ENCODE measurements at places on chromosomes 12 and 14.

DNA sequence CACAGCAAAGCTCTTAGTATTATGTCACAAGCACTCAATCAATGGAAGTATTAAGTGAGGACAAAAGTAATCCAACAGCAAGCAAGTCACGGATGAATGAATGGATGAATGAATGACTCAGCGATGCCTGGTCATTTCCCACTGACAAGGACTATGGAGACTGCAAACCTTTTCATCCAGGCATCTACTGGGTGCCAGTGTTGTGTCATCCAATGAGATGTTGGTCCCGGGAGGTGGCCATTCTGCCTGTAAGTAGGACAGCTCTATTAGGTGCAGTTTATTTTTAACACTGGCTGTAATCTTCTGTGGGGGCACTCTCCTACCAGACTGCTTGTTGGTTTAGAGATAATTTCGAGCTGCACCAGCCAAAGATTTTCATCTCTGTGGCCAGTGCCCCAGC is 39.4 kb downstream of the STAB2 start:
- DNase-seq, result peak; percentile 37

DNA sequence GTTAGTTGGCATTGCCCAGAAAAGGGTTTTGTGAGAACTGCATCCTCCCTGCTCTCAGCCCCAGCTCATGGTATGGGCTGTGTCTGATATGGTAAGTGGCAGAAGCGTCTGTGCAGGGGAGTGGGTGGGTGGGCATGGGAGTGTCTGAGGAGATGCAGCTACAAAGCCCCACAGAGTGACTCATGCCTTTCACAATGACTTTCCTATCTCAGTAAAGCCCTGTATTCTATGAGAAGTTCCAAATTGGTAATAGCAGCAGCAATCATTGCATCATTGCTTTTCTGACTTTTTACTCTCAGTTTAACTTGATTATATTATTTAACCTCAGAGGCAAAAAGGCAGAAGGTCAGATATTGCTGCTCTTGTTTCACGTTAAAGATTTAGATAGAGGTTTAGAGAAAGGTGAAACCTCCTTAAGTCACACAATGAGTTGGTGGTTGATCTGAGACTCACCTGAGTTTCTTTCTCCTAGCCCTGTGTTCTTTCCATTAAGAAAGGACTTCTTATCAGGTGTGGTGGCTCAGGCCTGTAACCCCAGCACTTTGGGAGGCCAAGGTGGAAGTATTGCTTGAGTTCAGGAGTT is 171.7 kb downstream of the SLC5A8 start:
- peak; percentile 90 for DNase-seq

- DNase-seq, result peak; percentile 93
These were observed 224.6 kb upstream of the CRY1 start for GRCh38 chr12:107317751-107318555.

DNA sequence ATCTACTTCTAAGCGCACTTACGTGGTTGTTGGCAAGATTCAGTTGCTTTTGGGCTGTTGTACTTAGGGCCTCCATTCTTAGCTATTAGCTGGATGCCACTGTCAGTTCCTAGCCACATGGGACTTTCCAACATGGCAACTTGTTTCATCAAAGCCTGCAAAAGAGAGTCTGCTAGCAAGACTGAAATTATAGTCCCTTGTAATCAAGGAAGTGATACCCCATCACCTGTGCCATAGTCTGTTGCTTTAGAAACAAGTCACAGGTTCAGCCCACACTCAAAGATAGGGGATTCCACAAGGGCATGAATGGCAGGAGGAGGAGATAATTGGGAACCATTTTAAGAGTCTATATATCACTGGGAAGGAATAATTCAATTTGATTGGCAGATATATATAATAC is 27.1 kb upstream of the SLC17A8 start:
- DNase-seq, result no peak

GRCh38 chr12:111636209-111636945 is 37.3 kb upstream of the ATXN2 start:
- no peak for DNase-seq

GRCh38 chr12:5187136-5187535 is 143.5 kb downstream of the KCNA5 start:
- no peak for DNase-seq

DNA sequence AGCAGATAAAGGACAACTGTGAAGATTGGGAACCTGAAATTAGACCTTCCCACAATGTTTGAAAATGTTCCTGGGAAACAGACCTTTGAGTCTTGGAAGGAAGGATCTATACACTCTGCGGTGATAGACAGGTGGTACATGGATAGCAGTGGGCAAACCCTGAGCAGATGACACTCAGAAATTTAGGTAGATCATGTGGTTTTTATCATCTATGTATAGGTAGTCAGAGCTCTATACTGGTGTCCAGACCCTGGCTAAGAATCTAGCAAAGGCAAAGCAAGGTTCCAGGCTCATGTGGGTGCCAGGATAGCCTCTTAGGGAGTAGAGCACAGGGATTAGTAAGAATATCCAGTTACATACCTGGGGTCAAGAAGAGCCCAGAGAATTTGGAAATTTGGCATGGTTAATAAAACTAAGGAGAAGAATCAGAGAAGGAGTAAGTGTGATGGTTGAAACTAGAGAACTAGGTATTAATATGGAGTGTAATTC is 331.2 kb upstream of the FBXO33 start:
- DNase-seq, result no peak

GRCh38 chr12:116709768-116710167 is 28.1 kb downstream of the SPRING1 start:
- no peak for DNase-seq

- DNase-seq, result no peak
These were observed 36.7 kb downstream of the PRICKLE1 start for GRCh38 chr12:42552822-42553221.

DNA sequence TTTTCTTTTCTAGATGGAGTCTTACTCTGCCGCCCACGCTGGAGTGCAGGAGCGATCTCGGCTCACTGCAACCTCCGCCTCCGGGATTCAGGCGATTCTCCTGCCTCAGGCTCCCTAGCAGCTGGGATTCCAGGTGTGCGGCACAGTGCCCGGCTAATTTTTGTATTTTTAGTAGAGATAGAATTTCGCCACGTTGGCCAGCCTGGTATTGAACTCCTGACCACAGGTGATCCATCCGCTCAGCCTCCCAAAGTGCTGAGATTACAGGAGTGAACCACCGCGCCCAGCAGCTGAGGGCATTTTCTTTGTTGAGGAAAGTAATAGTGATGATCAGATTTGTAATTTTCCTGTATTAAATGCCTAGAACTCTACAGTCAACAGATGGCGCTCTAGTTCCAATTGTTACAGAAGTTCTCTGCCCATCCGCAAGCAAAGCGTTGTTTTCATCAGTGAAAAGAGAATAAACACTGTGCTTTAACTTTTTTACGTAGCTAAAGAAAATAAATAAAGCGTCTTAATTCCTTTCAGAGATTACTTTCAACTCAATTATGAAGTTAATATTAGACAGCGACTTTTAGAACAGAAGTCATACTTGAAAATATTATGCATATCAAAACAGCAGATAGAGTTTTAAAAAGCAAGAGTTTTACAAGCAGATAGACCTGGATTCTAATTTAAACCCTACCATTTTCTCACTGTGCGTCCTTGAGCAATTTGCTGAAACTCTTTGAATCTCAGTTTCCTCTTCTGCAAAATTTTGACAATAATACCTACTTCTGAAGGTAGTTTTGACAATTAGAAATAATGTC is 335.1 kb downstream of the DUSP6 start:
- peak; percentile 79 for DNase-seq

- DNase-seq, result no peak
These were observed 47.3 kb downstream of the KDM2B start for GRCh38 chr12:121533394-121534090.

GRCh38 chr14:56798447-56799342 is 11.6 kb downstream of the OTX2 start:
- DNase-seq, result no peak

GRCh38 chr12:90576707-90577106 is 378.3 kb downstream of the CCER1 start:
- no peak for DNase-seq

DNA sequence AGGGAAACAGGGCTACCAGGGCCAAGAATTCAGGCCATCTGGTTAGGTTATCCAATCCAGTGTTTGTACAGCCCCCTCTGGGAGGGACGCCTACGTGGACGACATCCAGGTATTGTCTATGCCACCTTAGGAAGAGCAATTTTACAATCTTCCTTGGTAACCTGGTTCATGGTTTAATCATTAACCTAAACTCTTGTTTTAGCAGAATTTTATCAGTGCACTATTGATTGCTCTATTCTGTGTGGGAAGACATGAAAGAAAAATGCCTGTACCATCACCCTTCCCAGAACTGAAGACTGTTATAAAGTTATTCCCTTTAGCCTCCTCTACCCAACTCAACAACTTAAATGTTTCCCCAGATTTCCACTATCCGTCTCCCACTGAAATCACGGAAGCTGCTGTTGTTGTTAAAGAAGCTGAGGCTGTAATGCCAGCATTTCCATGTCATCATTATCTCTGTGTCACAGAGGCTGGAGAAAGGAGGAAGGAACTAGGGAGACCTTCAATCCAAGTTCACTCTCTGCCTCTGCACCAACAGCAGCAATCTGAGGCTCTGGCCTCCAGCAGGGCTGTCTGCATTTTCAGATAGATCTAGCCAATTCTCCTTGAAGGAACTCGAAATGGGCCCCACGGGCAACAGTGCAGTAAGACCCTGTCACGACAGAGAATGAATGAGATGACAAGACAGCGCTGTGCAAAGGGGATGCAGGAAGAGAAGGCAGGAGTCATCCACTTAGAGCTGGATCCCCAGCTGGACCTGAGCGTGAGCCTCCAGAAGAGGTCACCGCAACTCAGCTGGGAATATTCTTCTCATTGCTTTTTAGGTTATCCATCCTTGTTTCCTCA is 183.4 kb upstream of the GZMB start:
- DNase-seq, result no peak

DNA sequence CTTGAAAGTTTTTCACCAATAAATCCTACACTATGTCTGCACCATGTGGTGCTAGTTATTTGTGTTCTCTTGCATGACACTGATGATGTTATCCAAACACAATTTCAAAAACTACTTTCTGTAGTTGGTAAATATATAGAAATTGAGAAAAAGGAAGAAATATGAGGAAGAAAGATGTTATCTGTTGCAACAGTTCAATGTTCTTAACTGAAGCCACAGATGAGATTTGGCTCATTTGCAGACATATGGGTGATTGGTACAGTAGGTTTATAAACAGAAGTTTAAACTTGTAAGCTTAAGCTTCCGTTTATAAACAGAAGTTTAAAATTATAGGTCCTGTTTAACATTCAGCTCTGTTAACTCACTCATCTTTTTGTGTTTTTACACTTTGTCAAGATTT is at the start of gene CLEC12A:
Gene CLEC12A (plus strand): TSS at position 229 of the 400 bp plus-strand sequence. CDS start 188 bp downstream, outside the sequence.
- DNase-seq, result no peak

GRCh38 chr12:26833743-26834490 is 923 bp upstream of the ITPR2 start:
- no peak for DNase-seq

- peak; percentile 65 for DNase-seq
These were observed at the start of gene JAG2 for GRCh38 chr14:105168496-105168978. Gene JAG2, minus strand, starts transcription at chr14:105168776. Its CDS starts 356 bp downstream, at chr14:105168420.

DNA sequence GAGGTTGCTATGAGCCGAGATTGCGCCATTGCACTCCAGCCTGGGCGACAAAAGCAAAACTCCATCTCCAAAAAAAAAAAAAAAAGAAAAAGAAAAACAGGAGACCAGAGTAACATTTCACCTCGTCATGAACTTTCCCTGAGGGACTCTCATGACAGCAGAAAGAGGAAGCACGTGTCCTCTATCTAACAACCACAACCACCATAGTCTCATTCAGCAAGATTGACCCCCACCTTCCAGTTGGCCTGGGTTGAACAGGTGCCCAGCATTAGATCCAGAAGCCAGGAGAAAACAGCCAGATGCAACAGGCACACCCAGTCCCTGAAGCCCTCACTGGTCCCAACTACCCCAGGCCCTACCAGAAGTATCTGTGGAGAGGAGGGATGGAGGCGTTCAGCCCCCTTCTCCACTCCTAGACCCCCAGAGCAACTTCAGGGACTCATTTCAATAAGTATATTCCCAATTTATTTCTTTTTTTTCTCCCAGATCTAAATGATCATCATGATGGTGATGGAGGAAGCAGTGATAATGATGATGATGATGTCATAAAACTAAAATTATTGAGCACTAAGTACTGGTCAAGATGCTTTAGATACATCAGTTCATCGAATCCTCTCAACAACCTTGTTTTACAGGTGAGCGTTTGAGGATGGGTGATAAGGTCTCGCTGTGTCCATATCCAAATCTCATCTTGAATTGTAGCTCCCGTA is 235.0 kb downstream of the EFCAB11 start:
- DNase-seq, result no peak

GRCh38 chr14:68679301-68679700 is 113.6 kb downstream of the ZFP36L1 start:
- DNase-seq, result no peak

DNA sequence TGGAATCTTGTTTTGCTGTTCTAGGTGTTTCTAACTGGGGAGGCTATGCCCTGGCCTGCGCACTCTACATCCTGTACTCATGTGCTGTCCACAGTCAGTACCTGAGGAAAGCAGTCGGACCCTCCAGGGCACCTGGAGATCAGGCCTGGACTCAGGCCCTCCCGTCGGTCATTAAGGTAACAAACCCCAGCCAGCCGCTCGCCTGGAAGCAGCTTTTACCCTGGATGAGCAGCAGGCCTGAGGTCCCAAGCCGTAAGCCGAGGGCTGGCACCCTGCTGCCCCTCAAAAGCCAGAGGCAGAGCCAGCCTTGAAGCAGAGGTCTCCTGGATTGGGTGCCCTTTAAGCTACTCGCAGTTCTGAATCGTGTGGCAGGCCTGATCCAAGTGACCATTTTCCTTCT is 29.1 kb downstream of the GPR68 start:
- no peak for DNase-seq

GRCh38 chr14:105394714-105395537 is 3.4 kb upstream of the TEX22 start:
- no peak for DNase-seq

DNA sequence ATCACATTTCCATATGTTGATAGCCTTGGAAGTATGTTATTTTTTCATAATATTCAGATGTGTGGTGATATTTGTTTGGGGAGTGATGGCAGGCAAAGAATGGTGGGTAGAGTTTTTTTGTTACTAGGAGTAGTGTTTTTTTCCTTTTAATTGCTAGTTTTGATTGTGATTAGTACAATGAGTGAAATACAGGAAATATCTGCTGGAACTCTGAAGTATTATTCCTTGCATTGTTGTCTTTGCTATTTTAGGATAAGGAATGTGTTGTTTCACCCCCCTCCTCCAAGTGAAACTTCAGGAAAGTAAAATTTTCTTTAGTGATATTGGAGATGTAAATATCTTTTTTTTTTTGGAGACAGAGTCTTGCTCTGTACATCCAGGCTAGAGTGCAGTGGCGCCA is 105.4 kb downstream of the DIP2B start:
- no peak for DNase-seq

GRCh38 chr12:80707126-80707829 is at the start of gene MYF6:
Gene MYF6, plus strand, starts transcription at chr12:80707634. Its CDS starts 86 bp downstream, at chr12:80707720.
- DNase-seq, result no peak

All from NCI-H345 (cell line).